Smooth muscle cell of trachea (primary cell): ENCODE measurements at places on chromosomes 5 and 9. TPM values are rescaled to one million over a fixed set of nuclear protein-coding genes. Genes with fewer than 3 reads are reported as not detected.

Gene CLINT1
- 84.5 and 95.8 TPM in 2 replicates for total RNA-seq

Gene PCSK1
- 0.15 and 0.17 TPM in 2 replicates for total RNA-seq

Gene CYFIP2
- total RNA-seq, result 4.2 and 28.1 TPM in 2 replicates

Gene CD74
- total RNA-seq, result 0.44 and 7.8 TPM in 2 replicates

Gene FBXW2
- total RNA-seq, result 36.4 and 37.1 TPM in 2 replicates

Gene TMEM161B
- total RNA-seq, result 12.1 and 18.8 TPM in 2 replicates

Gene ZDHHC11
- 0.87 and 2.8 TPM in 2 replicates for total RNA-seq

Gene SHISAL2B
- total RNA-seq, result not detected in 2 replicates

Gene OTP
- not detected in 2 replicates for total RNA-seq

Gene FAM151B
- total RNA-seq, result 3.8 and 5.0 TPM in 2 replicates

Gene GPR151
- total RNA-seq, result not detected in 2 replicates

Gene ARL14EPL
- total RNA-seq, result not detected in 2 replicates

Gene CLPTM1L
- 179 and 184 TPM in 2 replicates for total RNA-seq

Gene FANCC
- total RNA-seq, result 5.1 and 7.3 TPM in 2 replicates

Gene PITX1
- total RNA-seq, result 3.6 and 12.6 TPM in 2 replicates

Gene BRD8
- 35.7 and 60.1 TPM in 2 replicates for total RNA-seq
